ENCODE measurements at places on chromosomes 3 and 15.
A peak's percentile ranks its signal among the peaks of the same experiment; 100 is the strongest.

GRCh38 chr3:46612324-46612723, at the start of gene FAM240A:
Gene FAM240A, plus strand, starts transcription at chr3:46612525. Its CDS starts 159 bp downstream, at chr3:46612684.
- peak; percentile 11 for DNase-seq

GRCh38 chr15:74783072-74783807, 1.4 kb downstream of the CSK start:
- DNase-seq = peak; percentile 65

GRCh38 chr3:54866251-54866650, 61.6 kb downstream of the LRTM1 start:
- no peak for DNase-seq

DNA sequence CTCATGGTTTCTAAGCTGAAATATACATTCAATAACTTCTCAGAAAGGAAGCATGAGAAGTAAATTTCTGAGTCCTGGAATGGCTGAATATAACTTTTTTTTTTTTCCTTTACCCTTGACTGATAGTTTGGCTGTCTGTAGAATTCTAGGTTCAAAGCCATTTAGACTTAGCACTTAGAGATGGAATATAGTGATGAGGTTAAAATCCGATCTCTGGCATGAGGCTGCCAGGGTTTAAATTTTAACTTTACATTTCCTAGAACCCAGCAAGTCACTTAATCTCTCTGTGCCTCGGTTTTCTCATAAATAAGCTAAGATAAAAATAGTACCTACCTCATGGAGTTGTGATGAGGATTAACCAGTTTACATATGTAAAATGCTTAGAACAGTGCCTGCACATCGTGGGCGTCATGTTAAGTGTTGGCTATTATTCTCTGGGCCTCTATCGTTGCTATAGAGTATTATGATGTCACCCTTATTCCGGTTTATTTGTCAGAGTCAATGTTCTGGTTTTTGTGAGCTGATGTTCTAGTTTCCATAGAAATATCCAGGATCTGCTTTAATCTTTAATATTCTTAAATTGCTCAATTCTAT, 199.8 kb upstream of the TLE3 start:
- DNase-seq = no peak

- DNase-seq = peak; percentile 83
These were observed 57.8 kb downstream of the STARD5 start for GRCh38 chr15:81265944-81266775.

GRCh38 chr3:143433787-143434378, 314.3 kb downstream of the CHST2 start:
- DNase-seq = no peak

GRCh38 chr3:81666502-81667121, 94.8 kb downstream of the GBE1 start:
- DNase-seq = peak; percentile 42

DNA sequence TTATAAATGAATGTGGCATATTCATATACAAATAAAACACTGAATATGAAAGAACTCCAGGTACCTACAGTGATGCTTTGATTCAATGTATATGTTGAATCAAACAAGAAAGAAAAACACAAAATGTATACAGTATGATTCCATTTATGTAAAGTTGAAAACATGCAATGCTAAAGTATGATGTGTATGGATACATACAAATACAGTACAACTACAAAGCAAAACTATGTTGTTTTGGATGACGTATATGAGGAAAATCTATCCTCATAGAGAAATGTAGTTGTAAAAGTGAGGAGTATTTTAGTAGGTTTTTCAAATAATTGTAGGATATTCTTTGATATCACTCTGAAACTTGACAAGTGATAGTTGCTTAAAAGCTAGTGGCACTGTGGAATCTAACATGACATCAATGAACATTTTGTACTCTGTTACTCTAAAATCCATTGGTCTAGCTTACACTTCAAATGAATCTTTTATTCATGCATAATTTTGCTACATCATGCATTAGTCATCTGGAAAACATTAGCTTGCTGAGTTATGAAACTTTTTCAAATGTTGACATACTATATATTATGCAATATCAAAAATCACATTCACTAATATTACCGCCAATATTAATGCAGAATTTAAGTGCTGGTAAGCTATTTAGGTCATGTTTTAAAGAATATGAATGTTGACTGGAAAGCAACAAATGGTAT, 278.1 kb upstream of the CHRNA7 start:
- no peak for DNase-seq

- DNase-seq = no peak
These were observed 173.2 kb upstream of the STAC start for GRCh38 chr3:36206956-36207580.

DNA sequence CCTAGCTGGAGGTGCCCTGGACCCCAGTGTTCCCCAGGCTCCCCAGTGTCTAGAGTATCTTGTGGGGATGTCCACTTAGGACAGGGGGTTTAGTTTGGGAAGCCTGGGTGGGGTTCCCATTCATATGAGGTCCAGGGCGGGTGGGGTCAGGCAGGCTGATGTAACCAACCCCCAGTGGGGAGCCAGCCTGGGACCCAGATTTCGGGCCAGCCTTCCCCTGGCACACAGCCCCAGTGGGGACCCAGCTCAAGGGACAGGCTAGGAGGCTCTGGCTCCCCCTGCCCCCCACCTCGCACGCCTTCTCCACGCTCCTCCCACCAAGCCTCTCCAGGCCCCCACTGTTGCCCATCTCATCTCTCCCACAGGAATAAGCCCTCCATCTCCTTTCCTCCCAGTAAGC, 323.5 kb downstream of the UACA start:
- no peak for DNase-seq

DNA sequence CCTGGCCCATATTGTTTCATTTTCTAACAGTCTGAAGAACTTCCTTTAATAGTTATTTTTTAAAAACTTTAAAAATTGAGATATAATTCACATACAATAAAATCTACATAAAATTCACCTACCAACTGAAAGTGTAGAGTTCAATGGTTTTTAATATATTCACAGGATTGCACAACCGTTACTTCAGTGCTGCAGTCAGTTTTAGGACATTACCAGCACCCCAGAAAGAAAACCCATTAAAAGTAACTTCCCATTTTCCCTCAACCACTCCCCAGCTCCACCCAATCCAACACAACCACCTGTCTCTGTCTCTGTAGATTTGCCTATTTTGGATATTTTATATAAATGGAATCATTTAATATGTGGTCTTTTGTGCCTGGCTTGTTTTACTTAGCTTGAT, 29.6 kb downstream of the MGA start:
- DNase-seq = no peak

- peak; percentile 86 for DNase-seq
These were observed 168.7 kb downstream of the PTPRG start for GRCh38 chr3:61730056-61730455.

DNA sequence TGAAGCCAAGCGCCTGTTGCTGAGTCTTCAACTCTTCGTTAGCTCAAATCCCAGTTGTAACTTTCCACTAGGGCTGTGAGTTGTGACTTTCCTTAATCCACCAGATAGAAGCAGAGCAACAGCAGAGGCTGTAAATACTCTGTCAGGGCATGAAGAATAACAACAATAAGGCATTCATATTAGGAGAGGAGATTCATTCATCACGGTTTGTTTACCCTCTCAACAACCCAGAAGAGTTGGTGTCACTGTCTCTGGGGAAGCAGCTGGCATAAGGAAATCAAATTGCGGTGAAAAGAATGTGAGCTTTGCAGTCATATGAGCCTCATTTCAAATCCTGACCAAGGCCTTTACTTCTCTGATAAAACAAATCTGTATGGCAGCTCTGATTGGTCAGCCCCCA, 184.8 kb downstream of the SHQ1 start:
- peak; percentile 89 for DNase-seq

GRCh38 chr3:124333931-124334640, 342.2 kb upstream of the ROPN1 start:
- DNase-seq = no peak

DNA sequence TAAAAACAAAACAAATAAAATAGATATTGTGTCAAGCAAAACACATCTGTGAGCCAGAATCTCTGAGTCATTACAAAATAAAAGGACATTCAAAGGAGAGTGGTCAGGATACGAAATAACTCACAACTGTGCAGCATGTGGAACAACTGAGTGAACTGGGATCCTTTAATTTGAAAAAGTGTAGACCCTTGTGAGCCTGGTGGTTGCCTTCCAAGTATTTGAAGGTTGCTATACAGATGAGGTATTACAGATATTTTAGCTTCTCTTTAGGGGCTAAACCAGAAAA, 26.7 kb downstream of the KCNMB2 start:
- peak; percentile 31 for DNase-seq

DNA sequence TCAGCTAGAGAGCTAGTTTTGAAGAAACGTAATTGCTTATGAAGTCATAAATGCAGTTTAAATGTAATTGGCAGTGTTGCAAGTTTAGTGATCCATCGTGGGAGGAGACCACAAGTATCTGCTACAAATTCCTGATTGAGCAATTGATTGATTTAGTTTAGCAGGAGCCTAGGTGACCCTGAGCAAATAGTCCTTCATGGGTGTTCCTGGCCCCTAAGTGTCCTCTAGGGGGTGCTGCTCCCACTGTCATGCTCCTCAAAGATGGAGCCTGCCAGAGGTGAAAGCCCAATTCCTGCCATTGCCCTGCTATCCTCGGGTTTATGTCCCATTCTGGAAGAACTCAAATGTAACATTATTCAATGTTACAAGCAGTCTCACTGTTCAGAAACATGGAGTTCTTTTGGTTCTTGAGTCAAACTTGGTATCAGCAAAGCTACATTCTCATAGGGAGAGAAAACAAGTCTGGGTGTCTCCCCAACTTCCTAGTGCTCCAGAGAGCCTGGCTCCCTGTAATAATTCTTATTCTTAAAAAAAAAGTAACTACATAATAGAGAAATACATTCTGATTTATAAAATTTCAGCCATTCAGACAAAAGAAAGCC, 29.8 kb upstream of the SENP5 start:
- peak; percentile 72 for DNase-seq

GRCh38 chr15:45869034-45869668, 234.3 kb downstream of the SQOR start:
- no peak for DNase-seq

DNA sequence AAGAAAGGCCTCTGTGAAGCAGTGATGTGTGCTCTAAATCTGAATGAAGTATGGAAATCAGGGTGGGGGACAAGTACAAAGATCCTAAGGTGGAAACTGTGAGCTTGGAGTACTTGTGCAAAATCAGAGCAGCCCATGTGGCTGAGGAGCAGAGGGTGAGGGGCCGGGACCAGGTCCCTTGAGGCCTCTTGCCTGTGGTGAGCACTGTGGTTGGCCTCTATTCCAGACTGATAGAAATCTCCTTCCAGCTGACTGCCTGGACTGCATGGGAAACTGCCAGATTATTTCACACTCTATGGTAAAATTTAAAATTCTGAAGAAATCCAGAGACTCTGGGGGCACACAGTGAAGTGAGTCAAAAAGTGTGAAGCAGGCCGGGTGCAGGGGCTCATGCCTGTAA, 81.4 kb downstream of the TM4SF4 start:
- DNase-seq = peak; percentile 72

DNA sequence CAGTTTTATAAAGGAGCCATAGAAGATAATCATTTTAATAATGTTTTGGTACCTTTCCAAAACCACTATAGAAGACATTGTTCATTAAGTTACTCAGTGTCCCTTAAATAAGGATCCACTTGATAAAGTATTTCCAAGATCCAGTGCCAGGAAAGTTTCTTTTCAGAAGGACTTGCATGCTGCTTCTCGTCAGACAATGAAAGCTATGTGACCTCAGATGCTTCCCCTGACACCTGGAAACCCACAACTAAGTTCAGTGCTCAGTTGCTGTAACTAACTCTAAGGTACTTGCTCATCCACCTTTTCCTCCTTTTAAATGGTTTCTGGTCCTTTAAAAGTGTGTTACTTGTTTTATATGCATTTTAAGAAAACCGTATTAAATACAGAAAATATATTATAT, 7.3 kb downstream of the SSR3 start:
- no peak for DNase-seq

- DNase-seq = peak; percentile 69
These were observed 612 bp upstream of the TBL1XR1 start for GRCh38 chr3:177197727-177198460.

DNA sequence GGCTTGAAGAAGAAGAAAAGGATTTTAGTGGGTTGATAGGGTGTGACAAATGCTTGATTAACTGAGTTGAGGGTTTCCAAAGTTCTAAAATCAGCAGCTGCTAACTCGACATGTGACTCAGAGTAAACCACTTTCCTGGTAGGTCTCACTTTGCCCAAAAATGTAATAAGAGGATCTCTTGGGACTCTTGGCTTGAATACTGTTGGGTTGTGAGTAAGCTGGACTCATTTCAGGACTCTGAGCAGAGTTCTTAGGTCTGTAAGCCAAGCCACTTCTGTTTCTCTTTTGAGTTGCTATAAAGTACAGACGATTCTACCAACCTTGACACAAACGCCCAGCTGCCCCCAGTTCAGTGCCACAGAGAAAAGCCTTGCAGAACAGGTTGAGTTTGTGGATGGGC, 241.1 kb downstream of the ZNF621 start:
- peak; percentile 96 for DNase-seq

- no peak for DNase-seq
These were observed 345.2 kb upstream of the IL12A start for GRCh38 chr3:159643406-159643805.

- DNase-seq = no peak
These were observed 51.3 kb downstream of the SENP2 start for GRCh38 chr3:185637388-185637787.

DNA sequence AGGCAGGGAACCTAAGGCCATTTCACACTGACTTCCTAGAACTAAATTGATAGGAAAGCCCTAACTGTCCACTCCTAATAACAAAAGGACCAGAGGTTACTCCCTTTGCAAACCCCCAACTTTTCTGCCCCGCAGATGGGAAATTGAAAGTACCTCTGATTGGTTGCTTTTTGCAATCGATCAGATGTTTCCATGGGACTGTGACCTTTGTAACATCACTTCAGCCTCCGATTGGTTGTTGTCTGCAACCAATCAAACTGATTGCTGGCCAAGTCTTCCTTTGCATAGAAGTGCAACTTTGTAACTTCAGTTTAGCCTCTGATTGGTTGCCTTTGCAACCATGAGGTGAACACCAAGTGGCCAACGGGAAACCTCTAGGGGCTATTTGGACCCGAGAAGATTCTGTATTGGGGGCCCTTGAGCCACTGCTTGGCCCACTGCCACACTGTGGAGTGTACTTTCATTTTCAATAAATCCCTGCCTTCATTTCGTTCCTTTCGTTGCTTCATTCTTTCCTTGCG, 11.3 kb upstream of the KNL1 start:
- DNase-seq = peak; percentile 59

- peak; percentile 23 for DNase-seq
These were observed 166.6 kb downstream of the ANO10 start for GRCh38 chr3:43455233-43455632.

DNA sequence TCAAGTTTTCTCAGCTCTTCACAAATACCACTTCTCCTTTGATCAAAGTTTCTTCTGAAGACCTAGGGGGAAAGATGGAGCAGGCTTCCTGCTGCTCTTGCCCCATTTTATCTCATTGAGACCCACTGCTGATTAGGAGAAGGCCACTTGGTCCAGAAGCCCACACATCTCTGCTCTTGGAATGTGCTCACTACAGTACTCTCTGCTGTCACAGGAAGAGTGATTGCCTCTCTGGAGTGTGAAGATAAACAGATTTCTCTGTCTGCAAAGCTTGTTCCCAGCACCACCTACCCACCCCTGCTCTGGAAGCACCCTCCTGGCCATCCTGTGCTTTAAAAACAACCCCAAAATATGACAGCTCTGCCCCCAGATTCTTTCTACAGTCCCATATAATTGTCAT, 41.3 kb upstream of the PRTG start:
- DNase-seq = no peak

- no peak for DNase-seq
These were observed 2.5 kb upstream of the LPP start for GRCh38 chr3:188151438-188151837.
